ENCODE measurements at places on chromosomes 4 and X. TPM values are rescaled to one million over a fixed set of nuclear protein-coding genes. Genes with fewer than 3 reads are reported as not detected.

Gene PAGE5
- polyA plus RNA-seq: not detected

Gene NKX1-1
- polyA plus RNA-seq: not detected

Gene DDX53
- not detected for polyA plus RNA-seq

Gene USP26
- polyA plus RNA-seq: not detected

Gene TMEM35A
- not detected for polyA plus RNA-seq

DNA sequence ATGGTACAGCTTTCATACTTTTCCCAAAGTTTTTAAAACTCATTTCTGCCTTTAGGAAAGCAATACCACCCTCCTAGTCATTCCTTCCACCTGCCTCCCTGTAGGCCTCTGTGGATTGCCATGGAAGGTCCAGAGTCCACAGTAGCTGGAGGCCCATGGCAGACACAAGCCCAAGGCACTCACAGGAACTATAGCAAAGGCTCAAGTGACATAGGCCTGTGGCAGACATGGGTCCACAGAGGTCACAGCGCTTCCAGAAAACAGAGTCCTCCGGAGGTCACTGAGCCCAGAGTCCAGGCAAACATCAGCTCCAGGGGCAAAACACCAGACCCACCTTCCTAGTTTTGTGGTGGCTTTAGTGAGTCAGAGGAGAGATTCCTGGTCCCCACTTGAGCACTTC, 147.6 kb upstream of the ATP6AP2 start:
- DNase-seq: no peak

GRCh38 chr4:79207281-79207680, 118.6 kb downstream of the NAA11 start:
- no peak for DNase-seq

- DNase-seq: no peak
Observed at GRCh38 chr4:74397748-74398426, 32.9 kb downstream of the EREG start.

DNA sequence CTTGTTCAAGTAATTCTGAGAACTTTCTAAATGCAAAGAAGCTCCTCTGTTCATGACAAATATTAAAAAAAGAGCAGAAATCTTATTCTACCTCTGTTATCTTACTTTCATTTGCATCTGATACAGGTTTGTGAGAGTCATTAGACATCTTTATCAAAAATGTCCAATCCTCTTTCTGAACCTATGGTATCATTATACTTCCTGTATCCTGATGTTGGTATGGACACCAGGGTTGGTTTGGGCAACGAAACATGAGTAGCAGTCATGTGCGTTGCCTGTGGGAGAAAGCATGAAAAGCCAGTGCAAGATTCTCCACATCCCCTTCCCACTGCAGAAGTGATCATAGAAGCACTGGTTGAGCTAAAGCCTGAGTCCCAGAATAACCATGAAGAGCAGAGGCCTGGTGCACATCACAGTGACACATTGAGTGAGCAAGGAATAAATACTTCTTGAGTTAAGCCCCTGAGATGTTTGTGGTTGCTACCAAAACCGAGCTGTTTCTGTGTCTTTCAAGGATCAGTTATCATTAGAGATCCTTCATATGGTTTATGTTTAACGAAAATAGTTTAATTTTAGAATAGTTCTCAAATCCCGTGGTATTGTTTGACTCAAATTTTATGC, 197.2 kb downstream of the BANK1 start:
- DNase-seq: no peak

DNA sequence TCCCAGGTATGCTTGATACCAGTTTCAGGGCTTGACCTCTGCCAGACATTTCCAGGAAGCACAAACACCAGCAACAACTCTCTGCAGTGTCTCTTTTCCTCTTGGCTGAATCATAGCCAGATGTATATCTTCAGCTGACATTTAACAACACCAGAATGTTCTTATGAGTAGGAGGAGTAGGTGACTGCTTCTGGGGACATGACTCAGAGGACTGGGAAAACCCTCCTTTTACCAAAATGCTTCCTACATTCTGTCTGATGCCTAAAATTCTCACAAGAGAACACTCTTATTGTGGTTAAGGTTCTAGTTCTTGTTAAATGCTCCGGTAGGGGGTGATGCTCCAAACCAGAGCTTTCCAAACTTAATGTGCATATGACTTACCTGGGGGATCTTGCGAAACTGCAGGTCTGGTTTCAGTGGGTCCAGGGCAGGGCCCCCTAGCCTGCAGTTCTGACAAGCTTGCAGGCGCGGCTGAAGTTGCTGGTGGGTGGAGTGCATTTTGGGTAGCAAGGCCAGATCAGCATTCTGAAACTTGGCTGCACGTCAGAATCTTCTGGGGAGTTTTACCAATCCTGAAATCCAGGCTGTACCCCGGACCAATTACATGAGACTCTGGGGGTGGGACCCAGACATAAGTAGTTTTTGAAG, 329.3 kb upstream of the RPS6KA3 start:
- no peak for DNase-seq

GRCh38 chr4:101347267-101347556, at the start of gene PPP3CA:
TSS of gene PPP3CA (minus strand) at chr4:101347526.
- no peak for DNase-seq

DNA sequence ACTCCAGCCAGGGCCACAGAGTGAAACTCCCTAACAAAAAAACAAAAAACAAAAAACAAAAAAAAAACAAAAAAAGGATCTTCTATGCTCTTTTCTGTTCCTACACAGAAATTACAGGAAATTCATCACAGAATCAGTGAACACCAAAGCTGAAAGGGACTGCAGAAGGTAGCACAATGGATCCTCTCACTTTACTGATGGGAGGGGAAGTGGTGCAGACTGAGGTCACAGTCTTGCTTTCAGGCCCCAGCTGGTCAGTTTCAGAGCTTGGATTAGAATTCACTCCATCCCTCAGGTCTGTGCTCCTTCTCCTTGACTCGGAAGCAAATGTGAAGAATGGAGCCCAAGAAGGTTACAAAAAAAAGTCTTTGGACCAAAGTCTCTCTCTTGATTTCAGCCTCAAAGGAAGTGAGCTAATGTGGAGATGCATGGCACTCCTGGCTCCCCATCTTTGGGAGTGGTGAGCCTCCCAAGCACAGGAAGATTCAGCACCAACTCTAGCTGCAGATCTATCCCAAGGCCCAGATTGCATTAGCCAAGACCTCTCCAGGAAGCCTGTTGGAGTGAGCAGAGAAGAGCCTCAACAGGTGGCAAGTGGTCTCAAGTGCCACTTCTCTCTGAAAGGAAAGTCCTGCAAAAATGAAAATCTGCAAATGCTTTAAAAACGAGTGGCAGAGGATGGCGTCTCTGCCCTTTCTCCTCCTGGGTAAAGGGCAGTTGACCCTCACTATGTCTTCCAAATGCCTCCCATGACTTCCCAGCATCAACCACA, 176.0 kb downstream of the MAML3 start:
- no peak for DNase-seq

- DNase-seq: peak; percentile 62
Observed at GRCh38 chr4:128061566-128062536, 739 bp downstream of the LARP1B start.

DNA sequence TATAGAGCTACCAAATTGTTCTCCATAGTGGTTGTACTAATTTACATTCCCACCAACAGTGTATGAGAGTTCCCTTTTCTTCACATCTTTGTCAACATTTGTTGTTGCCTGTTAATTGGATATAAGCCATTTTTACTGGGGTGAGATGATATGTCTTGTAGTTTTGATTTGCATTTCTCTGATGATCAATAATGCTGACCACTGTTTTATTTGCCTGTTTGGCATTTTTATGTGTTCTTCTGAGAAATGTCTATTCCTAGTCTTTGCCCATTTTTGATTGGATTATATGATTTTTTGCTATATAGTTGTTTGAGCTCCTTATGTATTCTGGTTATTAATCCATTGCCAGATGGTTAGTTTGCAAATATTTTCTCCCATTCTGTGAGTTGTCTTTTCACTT, 44.3 kb downstream of the ACTRT1 start:
- no peak for DNase-seq
